ENCODE measurements at places on chromosomes 3 and 15.

DNA sequence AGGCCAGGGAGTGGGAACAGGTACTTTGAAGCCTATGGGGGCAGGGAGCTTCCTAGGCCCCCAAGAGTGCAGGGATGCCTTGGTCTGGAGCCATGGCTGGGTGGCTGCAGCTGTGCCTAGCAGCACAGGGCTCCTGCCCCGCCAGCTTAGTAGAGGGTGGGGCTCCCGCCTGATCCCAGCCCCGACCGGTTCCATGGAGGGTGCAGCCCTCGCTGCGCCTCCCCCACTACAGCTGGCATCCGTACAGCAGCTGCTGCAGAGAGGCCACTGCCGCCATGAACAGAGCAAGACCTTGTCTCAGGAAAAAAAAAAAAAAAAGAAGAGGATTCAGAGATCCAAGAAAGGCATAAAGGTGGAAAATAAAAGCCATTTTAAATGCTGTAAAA, 277.2 kb downstream of the UBE2E2 start:
- DNase-seq: no peak

DNA sequence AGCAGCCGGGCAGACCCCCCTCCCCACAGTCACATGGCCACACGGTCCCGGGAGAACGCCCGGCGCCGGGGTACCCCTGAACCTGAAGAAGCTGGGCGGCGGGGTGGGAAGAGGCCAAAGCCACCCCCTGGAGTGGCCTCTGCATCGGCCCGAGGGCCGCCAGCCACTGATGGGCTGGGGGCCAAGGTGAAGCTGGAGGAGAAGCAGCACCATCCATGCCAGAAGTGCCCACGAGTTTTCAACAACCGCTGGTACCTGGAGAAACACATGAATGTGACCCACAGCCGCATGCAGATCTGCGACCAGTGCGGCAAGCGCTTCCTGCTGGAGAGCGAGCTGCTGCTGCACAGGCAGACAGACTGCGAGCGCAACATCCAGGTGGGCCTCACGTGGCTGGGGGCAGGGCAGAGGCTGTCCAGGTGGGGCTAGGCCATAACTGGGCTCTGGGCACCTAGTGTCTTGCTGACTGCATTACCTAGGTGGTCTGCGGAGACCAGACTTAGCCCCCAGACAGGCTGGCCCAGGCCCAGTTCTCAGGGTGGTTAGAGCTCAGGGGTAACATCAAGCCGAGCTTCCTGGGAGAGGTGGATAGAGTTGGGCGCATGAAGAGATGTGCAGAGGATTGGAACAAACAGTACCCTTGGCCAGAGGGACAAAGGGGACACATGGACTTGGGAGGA, 6.1 kb downstream of the ZBTB47 start:
- DNase-seq: no peak

- no peak for DNase-seq
Measured at GRCh38 chr3:126033051-126033745, 50.7 kb downstream of the SLC41A3 start.

DNA sequence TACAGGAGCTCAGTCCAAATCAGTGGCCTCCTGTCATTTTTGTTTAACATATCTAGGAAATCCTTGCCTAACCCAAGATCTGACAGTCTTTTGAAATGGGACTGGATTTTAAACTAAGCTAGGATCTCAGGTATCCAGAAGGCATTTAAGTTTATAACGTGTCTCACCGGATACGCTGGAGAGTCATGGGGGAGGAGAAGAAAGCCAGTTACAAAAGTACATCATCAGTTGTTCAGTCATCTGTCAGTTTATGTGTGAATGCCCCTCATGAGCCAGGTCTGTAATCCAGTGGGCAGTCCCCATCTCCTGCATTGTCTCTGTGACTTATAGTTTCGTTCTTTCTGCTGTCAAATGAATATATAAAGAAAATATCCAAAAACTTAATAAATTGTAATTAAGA, 44.4 kb downstream of the RAB7A start:
- DNase-seq: no peak

DNA sequence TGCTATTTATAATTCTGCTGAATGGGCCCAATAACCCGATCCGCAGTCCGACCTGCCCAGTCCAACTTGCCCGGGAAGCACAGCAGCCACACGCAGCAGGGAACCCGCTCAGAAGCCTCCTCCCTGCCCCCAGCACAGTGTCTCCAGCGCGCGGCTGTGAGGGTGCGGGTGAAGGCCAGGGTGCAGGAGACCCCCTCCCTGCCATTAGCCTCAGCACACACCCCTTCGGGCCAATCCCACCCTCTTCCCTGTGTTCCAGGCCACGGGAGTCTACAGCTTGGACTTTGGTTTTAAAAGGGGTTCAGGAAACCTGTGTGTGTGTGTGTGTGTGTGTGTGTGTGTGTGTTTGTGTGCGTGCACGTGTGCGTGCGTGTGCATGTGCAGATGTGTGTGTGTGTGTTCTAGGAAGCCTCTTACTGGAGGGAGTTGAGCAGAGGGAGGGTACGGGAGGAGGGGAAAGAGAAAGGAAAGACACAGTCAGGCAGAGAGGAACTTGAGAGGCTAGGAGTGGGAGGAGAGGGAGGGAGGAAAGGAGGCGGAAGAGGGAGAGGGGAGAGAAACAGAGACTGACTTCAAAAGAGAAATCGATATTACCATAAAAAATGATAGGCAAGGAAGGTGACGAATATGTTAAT, 34.2 kb downstream of the ATP2B2 start:
- DNase-seq: no peak

GRCh38 chr3:179948740-179949139, 88.0 kb downstream of the PEX5L start:
- no peak for DNase-seq

DNA sequence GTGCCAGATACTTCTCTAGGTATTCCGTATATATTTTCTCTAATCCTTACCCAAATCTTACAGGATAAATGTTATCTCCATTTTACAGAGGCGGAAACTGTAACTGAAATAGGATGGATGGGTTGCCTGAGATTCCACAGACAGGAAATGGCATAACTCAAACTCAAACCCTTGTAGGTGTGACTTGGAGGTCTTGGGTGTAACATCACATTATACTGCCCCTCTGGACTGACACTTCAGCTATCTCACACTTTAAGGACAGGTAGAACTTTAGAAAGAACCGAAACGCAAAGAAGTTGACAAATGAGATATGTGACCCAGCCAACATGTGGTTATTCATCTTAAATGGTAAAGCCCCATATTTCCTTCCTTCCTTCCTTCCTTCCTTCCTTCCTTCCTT, 122.1 kb downstream of the PDCD6IP start:
- DNase-seq: no peak

All from activated T-helper 1 cell treated with Interleukin-2 at 50 U/mL for 16 hours (primary cell).